GM23338 (cell line): ENCODE measurements at places on chromosomes 11 and 22. TPM values are rescaled to one million over a fixed set of nuclear protein-coding genes. Genes with fewer than 3 reads are reported as not detected.

The DBX1 gene
- 0.16 TPM in 1 of 2 replicates, not detected in the other for polyA plus RNA-seq

The SPATA19 gene
- not detected in 2 replicates for polyA plus RNA-seq

The EMID1 gene
- polyA plus RNA-seq, result 3.0 and 3.5 TPM in 2 replicates

The C11orf52 gene
- polyA plus RNA-seq, result 4.1 and 4.7 TPM in 2 replicates

The PDGFB gene
- 1.9 and 2.2 TPM in 2 replicates for polyA plus RNA-seq

The KCTD14 gene
- 5.9 and 8.4 TPM in 2 replicates for polyA plus RNA-seq

The VSIG2 gene
- polyA plus RNA-seq, result 0.19 TPM in 1 of 2 replicates, not detected in the other

The UBTFL1 gene
- polyA plus RNA-seq, result not detected in 2 replicates

The NAALAD2 gene
- 3.1 and 3.4 TPM in 2 replicates for polyA plus RNA-seq

The VWCE gene
- 9.7 and 9.9 TPM in 2 replicates for polyA plus RNA-seq

The OR51I1 gene
- not detected in 2 replicates for polyA plus RNA-seq

The CCDC90B gene
- polyA plus RNA-seq, result 73.5 and 89.0 TPM in 2 replicates

The IL10RA gene
- polyA plus RNA-seq, result not detected in 2 replicates

The MS4A4A gene
- not detected in 2 replicates for polyA plus RNA-seq

The LDLRAD3 gene
- polyA plus RNA-seq, result 8.5 TPM in 2 replicates

The EIF4ENIF1 gene
- polyA plus RNA-seq, result 13.1 and 13.4 TPM in 2 replicates

The HEPN1 gene
- not detected in 2 replicates for polyA plus RNA-seq

The CCDC157 gene
- polyA plus RNA-seq, result 3.7 and 3.8 TPM in 2 replicates

The OR10A2 gene
- 0.14 and 0.27 TPM in 2 replicates for polyA plus RNA-seq

The OR52N4 gene
- not detected in 2 replicates for polyA plus RNA-seq

The APOL5 gene
- polyA plus RNA-seq, result not detected in 2 replicates

The OR52I2 gene
- 0.03 TPM in 1 of 2 replicates, not detected in the other for polyA plus RNA-seq

The OR4D6 gene
- polyA plus RNA-seq, result not detected in 2 replicates

The ZP1 gene
- polyA plus RNA-seq, result not detected in 2 replicates

The KRTAP5-2 gene
- not detected in 2 replicates for polyA plus RNA-seq

The TRPC6 gene
- polyA plus RNA-seq, result 0.05 and 0.21 TPM in 2 replicates

The LRRC56 gene
- polyA plus RNA-seq, result 0.52 and 0.73 TPM in 2 replicates

The MYO7A gene
- 1.7 and 1.8 TPM in 2 replicates for polyA plus RNA-seq

The PDGFD gene
- polyA plus RNA-seq, result 1.8 and 1.9 TPM in 2 replicates

The CYTH4 gene
- not detected in 2 replicates for polyA plus RNA-seq

The APOBEC3H gene
- polyA plus RNA-seq, result not detected in 2 replicates

The SERPIND1 gene
- polyA plus RNA-seq, result not detected in 2 replicates

The SLC22A8 gene
- polyA plus RNA-seq, result not detected in 2 replicates

The VPREB1 gene
- polyA plus RNA-seq, result not detected in 2 replicates

The APOA5 gene
- polyA plus RNA-seq, result 0.18 TPM in 1 of 2 replicates, not detected in the other

The ZNF280A gene
- polyA plus RNA-seq, result not detected in 2 replicates
